ENCODE measurements at places on chromosomes 2 and 18.
A peak's percentile ranks its signal among the peaks of the same experiment; 100 is the strongest.

- DNase-seq = no peak
These were observed 25.0 kb downstream of the ACTR2 start for GRCh38 chr2:65252640-65253039.

GRCh38 chr18:12046751-12047335 lies 46.8 kb upstream of the ANKRD62 start:
- no peak for DNase-seq

DNA sequence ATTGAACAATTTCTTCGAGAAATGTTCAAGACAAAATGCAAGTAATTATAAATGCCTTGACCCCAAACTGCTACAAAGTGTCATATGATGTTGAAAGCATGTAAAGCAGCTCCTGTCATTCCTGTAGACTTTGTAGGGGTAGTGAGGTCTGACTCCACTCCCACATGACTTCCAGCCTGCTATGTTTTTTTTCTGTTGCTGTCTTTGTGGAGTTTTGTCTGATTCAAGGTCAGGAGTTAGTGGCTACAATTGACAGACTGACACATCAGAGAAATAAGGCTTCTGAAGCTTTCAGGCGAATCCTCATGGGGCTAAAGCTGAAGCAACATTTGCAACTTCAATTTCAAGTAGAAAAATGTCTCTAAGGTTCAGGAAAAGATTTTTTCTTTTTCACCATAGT lies 63.9 kb upstream of the CCDC195 start:
- DNase-seq = no peak

GRCh38 chr2:127089478-127090235 lies 17.3 kb downstream of the BIN1 start:
- no peak for DNase-seq

DNA sequence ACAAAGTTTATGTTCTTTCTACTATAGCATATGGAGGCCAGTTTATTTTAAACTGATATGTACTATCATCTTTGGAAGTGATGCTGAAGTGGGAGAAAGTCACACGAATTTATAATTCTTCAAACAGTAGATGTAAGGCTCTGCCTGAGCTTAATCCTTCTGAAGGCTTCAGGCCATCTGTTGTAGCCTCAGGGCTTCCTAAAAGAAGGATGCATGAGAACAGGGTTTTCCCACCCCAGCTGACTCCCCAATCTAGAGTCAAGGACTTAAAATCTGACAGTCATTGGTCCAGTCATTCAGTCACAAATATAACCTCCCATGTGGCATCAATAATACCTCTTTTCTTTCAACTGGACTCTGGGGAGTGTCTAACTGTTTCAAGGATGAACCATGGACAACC lies 330.5 kb downstream of the KCNS3 start:
- no peak for DNase-seq

DNA sequence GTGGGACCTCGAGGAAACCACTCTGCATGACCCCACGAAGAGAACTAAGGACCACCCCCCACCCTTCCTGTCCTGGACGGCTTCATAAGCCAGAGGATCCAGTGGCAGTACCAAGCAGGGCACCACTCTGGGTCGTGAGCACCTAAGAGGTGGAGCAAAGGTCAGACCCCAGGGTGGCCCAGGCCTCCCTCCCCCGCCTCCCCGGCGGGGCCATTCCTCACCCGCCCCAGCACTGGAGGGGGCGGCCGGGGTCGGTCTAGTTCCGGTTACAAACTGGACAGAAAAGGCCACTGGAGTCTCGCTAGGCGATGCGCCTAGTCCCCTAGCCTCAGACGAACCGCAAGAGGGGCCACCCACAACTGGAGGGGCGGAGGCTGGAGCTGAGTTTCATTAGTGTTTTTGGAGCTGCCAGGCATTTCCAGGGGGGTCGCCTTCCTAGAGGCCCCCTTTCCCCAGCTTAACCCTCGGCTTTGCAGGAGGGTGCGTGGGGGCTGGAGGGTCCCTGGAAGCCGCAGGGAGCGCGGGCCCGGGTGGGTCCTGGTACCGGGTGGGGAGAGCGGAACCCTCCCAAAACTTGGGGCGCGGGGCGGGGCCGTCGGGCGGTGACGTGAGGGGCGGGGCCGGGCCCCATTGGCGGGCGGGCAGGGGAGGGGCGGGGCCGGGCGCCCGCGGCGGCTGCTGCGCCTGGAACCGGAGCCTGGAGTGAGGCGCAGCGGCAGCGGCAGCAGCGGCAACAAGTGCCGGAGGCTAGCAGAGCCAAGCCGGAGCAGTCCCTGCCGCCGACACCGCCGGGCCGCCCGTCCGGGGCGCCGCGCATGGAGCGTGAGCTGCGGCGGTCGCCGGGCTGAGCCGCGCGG lies at the start of gene B3GNT2:
B3GNT2 (plus strand) TSS at position 695 of the 857 bp plus-strand sequence. CDS start 26,106 bp downstream, outside the sequence.
- peak; percentile 76 for DNase-seq

DNA sequence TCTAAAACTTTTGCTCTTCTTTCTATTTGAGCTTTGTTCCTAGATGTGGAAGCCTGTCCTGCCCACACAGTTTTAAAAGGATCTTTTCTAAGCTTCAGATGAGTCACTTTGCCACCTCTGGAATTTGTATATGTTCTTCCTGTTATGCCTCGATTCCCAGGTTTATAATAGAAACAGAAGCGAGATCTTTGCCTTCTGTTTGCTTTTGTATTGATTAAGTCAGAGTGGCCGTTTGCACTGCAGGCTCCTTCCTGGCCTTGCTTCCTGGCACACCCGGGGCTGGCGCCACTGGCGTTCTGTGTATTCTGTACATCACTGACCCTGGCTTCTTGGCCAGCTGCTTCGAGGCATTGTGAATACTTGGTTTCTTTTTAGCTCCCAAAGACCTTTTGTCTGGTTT lies 91.8 kb downstream of the MTCL1 start:
- DNase-seq = no peak

- DNase-seq = no peak
These were observed 401.2 kb upstream of the SOX11 start for GRCh38 chr2:5290900-5291546.

DNA sequence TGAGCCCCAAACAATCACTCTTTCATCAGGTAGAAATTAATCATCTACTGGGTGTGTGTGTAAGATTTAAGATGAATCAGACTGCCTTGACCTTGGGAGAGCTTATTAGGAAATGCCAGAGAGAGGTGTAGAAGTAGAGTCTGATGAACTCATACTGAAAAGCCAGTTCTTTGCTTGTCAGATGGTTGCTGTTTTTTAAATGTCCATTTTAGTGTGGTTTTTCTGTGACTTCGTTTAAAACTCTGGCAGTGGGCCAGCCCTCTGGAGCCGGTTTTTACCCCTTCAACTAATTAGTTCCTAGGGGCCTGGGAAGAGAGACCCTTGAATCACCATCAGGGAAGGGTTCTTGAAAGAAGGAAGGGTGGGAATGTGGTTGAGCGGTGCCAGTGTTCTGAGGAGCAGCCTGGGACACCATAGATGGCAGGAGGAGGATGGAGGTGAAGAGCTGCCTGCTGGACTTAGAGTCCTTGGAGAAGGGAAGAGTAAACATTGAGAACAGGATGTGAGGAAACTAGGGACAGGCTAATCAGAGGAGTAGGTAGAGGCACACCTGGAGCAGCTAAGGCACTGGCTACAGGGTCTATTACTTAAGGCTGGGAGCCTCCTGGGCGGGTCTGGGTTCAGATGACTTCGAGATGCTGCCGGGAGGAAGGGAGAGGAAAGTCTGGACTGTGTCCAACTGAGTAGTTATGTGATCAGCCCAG lies 66.1 kb downstream of the LRRFIP1 start:
- DNase-seq = no peak

GRCh38 chr18:79800371-79801180 lies 2.8 kb downstream of the KCNG2 start:
- no peak for DNase-seq

GRCh38 chr18:60060578-60060977 lies 160.8 kb downstream of the PMAIP1 start:
- DNase-seq = no peak

Measured in activated T-helper 1 cell treated with Interleukin-2 at 50 U/mL for 16 hours (primary cell).